ENCODE measurements at places on chromosomes 12 and 14.

- no peak for DNase-seq
Observed at GRCh38 chr12:117352206-117352605, 9.2 kb downstream of the NOS1 start.

- no peak for DNase-seq
Observed at GRCh38 chr12:70883855-70884254, 36.7 kb downstream of the PTPRR start.

- DNase-seq = no peak
Observed at GRCh38 chr14:77825895-77826519, 26.1 kb downstream of the ADCK1 start.

GRCh38 chr14:67467134-67467533 lies 21.4 kb downstream of the TMEM229B start:
- DNase-seq = no peak

DNA sequence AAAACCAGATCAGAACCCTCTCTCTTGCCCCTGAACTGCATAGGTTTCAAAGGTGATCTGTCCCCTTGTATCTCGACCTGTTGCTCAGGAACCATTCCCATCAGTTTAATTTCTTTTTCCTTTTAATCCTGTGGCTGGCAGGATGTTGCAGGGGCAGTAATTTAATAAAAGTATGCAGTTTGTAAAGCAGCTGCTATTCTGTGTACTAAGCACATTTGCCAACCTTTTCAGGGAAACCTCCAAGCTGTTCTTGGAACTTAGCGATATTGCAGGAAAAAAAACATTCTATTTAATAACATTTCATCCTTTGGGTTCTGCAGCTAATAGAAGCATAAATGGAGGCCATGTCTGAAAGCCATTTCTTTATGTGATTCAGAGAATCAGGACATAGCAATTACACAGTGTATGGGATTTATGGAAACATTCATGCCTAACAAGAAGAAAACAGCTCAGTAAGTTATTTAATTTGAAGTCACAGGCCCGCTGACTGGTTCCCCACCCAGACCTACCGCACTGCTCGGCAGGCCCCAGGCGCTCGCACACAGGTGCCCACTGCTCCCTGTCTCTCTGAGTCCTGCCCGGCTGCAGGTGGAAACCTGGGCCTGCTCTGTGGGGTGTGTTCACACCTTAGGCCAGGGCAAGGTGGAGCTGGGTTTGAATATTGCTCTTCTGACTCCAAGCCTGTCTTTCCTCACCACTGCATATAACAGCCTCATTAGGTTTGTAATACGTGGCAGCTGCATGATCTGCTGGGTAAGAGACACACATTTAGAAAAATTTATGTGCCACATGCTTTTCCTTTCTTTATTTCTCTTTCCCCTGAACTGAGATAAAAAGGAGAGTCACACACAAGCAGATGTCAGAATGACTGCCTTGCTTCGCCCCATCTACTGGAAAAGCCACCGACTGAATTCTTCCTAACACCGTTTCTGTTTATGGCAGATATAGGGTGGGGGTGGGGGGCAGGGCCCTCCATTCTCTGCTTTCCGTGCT lies 119.7 kb downstream of the SLC25A47 start:
- DNase-seq = no peak

GRCh38 chr12:68327896-68328295 lies 4.3 kb downstream of the MDM1 start:
- no peak for DNase-seq

DNA sequence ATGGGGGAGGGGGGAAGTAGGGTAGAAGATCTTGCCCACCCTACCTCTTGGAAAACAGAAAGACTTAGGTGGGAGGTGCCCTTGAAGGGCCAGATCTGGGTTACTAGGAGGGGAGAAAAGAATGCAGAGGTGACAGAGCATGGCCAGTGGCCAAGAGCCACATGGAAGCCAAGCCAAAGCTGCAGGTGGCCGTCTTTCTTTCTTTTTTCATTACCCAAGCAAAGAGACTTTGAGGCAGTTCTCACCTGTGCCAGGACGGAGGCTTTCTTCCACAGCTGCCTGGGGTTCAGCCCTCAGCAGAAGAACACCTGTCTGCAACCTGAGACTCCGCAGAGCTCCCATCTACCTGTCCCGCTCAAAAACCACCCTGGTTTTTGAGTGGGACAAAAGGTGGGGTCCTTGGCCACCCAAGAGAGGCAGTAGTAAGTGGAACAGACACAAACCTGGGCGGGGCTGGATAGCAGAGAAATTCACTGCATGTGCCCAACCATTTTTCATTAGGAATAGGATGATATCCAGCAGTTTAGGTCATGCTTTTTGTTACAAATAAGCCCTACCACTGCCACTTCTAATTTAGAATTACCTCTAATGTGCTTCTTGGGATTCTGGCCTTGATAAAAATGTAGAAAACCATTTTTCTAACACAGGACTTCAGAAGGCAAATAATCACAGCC lies 116.5 kb downstream of the DYRK2 start:
- DNase-seq = no peak

GRCh38 chr14:20680843-20681347 lies 3.5 kb upstream of the RNASE4 start:
- DNase-seq = no peak
